ENCODE measurements at places on chromosomes 7 and 10. TPM values are rescaled to one million over a fixed set of nuclear protein-coding genes. Genes with fewer than 3 reads are reported as not detected.

GRCh38 chr7:156464339-156464738, 176.2 kb upstream of the RNF32 start:
- DNase-seq: no peak

CHST3 gene
- 19.4 TPM for total RNA-seq

C7orf25 gene
- total RNA-seq: 6.0 TPM

- no peak for DNase-seq
These were observed 40.5 kb downstream of the HIF1AN start for GRCh38 chr10:100576282-100576635.

CALHM3 gene
- total RNA-seq: 0.52 TPM

HTR5A gene
- not detected for total RNA-seq

DNA sequence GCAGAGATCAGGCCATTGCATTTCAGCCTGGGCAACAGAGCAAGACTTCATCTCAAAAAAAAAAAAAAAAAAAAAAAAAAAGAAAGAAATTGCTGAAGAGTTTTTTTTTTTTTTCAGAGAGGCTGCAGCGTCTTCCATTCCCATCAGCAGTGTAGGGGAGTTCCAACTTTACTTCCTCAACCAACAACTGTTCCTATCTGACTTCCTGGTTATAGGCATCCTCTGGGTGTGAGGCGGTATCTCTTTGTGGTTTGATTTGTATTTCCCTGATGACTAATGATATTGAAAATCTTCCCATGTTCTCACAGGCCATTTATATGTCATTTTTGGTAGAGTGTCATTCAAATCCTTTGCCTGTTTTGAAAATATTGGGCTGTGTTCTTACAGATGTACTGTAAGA, 40.2 kb downstream of the PRTFDC1 start:
- DNase-seq: no peak

DNA sequence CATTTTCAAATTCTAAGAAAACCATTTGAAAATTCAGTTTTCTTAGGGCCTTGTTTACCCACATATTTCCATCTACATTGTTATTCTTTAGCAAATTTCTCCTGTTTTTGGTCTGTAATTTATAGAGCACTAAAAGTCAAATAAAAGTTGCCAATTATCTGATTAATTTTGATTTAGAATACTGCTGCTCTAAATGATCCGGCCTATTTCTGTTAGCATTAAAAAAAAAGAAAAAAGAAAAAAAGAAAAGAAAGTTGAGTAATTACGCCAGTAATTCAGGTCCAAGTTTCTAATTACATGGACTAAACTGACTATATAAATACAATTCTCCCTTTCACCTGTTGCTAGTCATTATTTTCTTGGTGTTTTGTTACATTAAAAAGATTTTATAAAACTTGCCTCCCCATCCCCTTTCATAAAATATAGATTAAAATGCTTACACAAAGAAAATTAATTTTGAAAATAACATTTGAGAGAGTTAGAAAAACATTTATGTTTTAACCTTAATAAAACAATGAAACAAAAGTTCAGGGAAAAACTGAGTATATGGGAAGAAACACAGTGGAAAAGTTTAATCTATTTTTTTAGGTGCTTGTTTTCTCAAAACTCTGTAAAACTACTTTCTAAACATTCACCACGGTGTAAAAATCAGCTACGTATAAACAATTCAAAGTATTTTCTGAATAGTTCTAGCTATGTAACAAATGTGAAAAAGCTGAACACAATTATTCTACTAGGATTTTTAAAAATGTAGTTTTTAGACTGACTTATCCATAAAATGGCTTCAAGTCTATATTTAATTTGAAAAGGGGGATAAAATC, 6.8 kb upstream of the COMMD3 start:
- DNase-seq: no peak

- DNase-seq: peak; percentile 46
These were observed 4.2 kb downstream of the KIFBP start for GRCh38 chr10:68992636-68993440.

DNA sequence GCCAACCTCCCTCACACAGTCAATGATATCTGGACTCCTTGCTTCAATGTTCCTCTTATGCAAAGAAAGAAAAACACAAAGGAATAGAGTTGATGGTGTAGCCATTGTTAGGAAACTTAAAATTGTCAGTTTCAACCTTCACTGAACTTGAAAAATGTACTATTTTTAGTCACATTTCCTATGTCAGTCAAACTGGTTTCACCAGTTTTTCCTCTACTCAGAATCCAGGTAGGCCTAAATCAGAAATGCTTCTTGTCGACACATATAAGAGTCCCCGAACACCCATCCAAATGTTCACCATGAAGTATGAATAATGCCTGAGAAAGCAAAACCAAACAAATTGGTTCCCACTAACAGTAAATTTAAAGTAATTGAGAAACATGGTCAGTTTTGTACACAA, 42.4 kb upstream of the ZMYND11 start:
- DNase-seq: no peak

All from body of pancreas (tissue), 4 donors.